NCI-H69 (cell line): ENCODE measurements at places on chromosomes 16 and 17.

DNA sequence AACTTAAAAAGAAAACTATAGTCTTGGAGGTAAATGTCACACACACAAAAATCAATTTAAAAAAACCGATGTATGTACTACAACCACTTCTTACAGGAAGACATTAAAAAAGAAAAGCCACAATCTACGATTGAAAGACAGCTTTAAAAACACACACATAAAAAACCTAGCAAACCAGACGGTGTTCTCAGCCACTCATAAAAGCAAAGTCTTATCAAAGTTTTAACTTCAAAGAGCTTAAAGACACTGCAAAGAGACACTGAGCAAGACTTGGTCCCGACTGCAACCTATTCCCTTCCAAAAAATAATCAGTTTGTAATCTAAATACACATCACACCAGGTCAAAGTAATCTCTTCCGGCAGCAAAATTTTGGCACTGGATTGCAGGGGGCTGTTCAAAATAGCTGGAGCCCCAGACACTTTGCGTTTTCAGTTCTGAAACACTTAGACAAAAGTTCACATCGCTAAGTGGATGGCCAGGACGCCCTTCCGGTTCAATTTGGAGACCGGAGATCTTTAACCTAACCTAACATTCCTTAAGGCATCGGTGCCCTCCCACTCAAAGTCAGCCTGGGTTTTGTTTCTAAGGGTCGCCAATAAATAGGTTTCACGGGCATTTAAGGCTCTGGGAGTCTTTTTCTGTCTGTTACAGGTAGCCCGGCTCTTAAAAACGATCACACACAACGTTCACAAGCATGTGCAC lies 2.6 kb downstream of the ZCCHC14 start:
- DNase-seq, result no peak

GRCh38 chr16:10181196-10182162 lies 749 bp downstream of the GRIN2A start:
- DNase-seq, result peak; percentile 39

- DNase-seq, result no peak
Measured at GRCh38 chr17:6546069-6546718, 10.2 kb downstream of the PITPNM3 start.

- DNase-seq, result no peak
Measured at GRCh38 chr17:78541488-78542206, 35.5 kb downstream of the DNAH17 start.

DNA sequence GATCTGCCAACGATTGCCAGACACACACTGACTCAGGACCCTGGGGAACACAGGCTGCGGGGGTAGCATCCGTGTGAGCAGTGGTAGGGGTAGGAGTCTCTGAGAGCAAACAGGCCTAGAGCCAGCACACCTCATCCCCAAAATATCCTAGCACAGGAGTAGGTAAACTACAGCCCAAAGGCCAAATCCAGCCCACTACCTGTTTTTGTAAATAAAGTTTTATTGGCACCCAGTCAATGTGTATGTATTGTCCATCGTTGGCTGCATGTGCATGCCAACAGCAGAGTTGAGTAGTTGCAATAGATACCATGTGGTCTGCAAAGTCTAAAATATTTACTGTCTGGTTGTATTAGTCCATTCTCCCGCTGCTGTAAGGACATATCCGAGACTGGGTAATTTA lies 55.5 kb upstream of the GPRC5B start:
- DNase-seq, result no peak

DNA sequence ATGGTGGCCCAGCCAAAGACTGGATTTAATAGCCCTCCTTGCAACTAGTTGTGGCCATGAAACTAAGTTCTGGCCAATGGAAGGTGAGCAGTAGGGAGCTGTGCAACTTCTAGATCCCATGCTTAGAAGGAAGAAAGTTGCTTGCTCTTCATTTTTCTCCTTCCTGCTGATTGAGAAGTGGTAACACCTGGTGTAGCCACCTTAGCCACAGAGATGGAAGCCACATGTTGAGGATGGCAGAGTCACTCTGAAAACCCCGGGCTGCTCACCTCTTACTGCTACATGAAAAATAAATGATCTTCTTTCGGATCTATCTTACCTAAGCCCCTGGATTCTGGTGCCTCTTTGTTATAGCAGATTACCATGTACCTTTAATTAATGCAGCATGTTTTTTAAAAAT lies 10.3 kb upstream of the ATP5MC1 start:
- no peak for DNase-seq

DNA sequence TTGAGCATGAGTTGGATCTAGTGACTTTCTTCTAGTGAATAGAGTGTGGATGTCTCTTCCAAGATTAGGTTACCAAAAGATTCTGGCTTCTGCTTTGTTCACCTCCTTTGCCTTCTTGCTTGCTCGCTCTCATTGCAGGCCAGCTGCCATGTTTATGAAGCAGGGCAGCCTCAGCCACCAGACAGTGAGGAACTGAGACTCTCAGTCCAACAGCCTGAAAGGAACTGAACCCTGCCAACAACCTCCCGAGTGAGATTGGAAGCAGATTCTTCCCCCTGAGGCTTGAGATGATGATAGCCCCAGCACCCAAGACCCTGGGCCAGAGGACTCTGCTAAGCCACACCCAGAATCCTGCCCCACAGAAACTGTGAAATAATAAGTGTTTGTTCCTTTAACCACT lies 48.4 kb downstream of the NOG start:
- DNase-seq, result no peak
